Naive thymus-derived CD8-positive, alpha-beta T cell (primary cell): ENCODE measurements at places on chromosomes 1 and 21. TPM values are rescaled to one million over a fixed set of nuclear protein-coding genes. Genes with fewer than 3 reads are reported as not detected.
A peak's percentile ranks its signal among the peaks of the same experiment; 100 is the strongest.

- H3K4me3 ChIP-seq, result no peak overlapping the region
- DNase-seq, result no peak
- H3K36me3 ChIP-seq, result no peaks in the 10 kb centered on the region
- H3K27ac ChIP-seq, result no peak overlapping the region
- no peaks in the 10 kb centered on the region for H3K27me3 ChIP-seq
Observed at GRCh38 chr1:93633313-93633712, 48.3 kb downstream of the BCAR3 start.

DNA sequence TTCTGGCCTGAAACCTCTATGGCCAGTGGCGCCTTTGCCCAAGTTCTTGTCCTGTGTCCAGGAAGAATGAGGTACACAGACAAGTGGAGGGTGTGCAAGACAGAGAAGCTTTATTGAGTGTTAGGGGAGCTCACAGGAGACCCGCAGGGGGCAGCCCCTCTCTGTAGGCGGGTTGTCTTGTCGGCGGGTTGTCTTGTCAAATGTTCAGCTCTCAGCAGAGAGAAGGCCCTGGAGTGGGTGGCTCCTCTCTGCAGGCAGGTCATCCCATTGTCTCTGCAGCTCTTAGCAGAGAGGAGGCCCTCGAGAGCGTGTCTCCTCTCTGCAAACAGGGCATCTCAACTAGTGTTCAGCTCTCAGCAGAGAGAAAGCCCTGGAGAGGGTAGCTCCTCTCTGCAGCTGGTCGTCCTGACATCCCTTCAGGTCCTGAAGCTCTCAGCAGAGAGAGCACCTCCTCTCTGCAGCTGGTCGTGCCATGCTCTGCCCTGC is 11.0 kb downstream of the COL6A2 start:
- no peak overlapping the region for H3K4me3 ChIP-seq
- no peak overlapping the region for H3K27ac ChIP-seq
- DNase-seq, result no peak
- H3K36me3 ChIP-seq, result peaks cover 10% of the 10 kb centered on the region
- no peaks in the 10 kb centered on the region for H3K27me3 ChIP-seq

- H3K27ac ChIP-seq, result peak overlapping the region; percentile 47
- DNase-seq, result no peak
- no peak overlapping the region for H3K4me3 ChIP-seq
- H3K36me3 ChIP-seq, result peaks cover 6% of the 10 kb centered on the region
- H3K27me3 ChIP-seq, result no peaks in the 10 kb centered on the region
Observed at GRCh38 chr1:8860738-8861516, 17.6 kb downstream of the ENO1 start.

DNA sequence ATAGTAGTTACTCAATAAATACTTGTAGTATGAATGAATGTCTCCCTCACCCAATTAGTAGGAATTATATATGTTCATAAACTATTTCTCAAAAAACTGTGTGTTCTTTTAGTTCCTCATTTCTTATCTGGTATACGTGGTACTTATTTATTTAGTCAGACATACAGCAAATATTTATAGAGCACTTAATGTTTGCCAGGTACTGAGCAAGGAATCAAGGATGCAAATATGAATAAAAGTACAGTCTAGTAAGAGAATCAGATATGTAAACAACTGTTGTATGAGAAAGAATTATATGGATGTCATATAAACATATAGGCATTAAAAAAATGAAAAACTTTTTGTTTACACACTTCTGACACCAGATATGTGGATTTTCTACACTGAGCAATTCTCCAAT is 58.5 kb downstream of the ATF6 start:
- H3K27ac ChIP-seq, result no peak overlapping the region
- H3K4me3 ChIP-seq, result no peak overlapping the region
- DNase-seq, result no peak
- H3K4me1 ChIP-seq, result no peaks in the 10 kb centered on the region

- H3K27me3 ChIP-seq, result peaks cover 5% of the 10 kb centered on the region
- H3K36me3 ChIP-seq, result no peaks in the 10 kb centered on the region
- H3K4me3 ChIP-seq, result no peak overlapping the region
- DNase-seq, result no peak
- H3K27ac ChIP-seq, result no peak overlapping the region
Observed at GRCh38 chr1:29807689-29808088, 571.4 kb downstream of the PTPRU start.

DNA sequence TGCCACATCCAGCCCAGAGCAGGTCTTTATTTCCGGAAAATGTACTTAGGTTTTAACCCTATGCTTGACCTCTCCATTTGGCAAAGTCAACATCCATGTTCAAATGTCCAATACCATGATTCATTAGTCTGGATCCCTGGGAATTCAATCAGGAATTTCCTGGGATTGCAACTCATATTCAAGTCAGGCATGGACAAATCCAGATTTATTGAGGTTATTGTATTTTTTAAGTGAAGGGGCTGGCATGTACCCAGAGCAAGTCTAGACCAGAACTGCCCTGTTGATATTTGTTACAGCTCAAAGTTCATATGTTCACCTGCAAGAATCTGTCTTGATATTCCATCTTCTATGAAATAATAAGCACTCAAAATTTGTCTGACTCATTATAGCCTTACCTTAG is 521.1 kb downstream of the ADGRL2 start:
- no peaks in the 10 kb centered on the region for H3K4me1 ChIP-seq
- no peaks in the 10 kb centered on the region for H3K36me3 ChIP-seq
- no peak overlapping the region for H3K4me3 ChIP-seq
- H3K27me3 ChIP-seq, result no peaks in the 10 kb centered on the region

DNA sequence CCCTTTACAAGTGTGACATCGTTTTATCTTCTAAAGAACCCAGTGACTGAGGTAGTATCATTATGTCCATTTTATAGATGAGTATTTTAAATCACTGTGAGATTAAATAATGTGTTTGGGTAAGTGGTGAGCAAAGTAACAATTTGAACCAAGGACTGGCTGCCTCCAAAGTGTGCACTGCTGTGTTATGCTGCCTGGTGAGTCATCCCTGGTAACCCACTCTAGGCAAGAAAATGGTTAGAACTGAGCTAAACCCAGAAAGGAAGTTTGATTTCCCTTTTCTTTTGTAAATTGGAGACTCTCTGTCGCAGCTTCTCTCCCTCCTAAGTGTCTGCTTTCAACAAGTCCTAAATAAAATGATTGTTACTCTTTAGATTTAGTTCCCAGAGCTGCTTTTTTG is 342.8 kb upstream of the KAZN start:
- H3K4me1 ChIP-seq, result no peaks in the 10 kb centered on the region
- no peak overlapping the region for H3K27ac ChIP-seq
- no peak for DNase-seq
- no peaks in the 10 kb centered on the region for H3K36me3 ChIP-seq
- no peaks in the 10 kb centered on the region for H3K27me3 ChIP-seq

- H3K27me3 ChIP-seq, result no peaks in the 10 kb centered on the region
- no peak overlapping the region for H3K4me3 ChIP-seq
- peaks cover 4% of the 10 kb centered on the region for H3K36me3 ChIP-seq
- H3K27ac ChIP-seq, result no peak overlapping the region
- no peak for DNase-seq
Observed at GRCh38 chr1:226302731-226303130, 6.2 kb downstream of the LIN9 start.

GRCh38 chr1:181416268-181416860 is 67.0 kb upstream of the CACNA1E start:
- no peak overlapping the region for H3K4me3 ChIP-seq
- peaks cover 2% of the 10 kb centered on the region for H3K4me1 ChIP-seq
- no peak overlapping the region for H3K27ac ChIP-seq
- H3K27me3 ChIP-seq, result no peaks in the 10 kb centered on the region
- no peak for DNase-seq
- H3K36me3 ChIP-seq, result no peaks in the 10 kb centered on the region

- no peak overlapping the region for H3K27ac ChIP-seq
- no peaks in the 10 kb centered on the region for H3K36me3 ChIP-seq
- H3K4me1 ChIP-seq, result no peaks in the 10 kb centered on the region
- no peaks in the 10 kb centered on the region for H3K27me3 ChIP-seq
Observed at GRCh38 chr1:73637264-73637663, 560.7 kb downstream of the LRRIQ3 start.

DNA sequence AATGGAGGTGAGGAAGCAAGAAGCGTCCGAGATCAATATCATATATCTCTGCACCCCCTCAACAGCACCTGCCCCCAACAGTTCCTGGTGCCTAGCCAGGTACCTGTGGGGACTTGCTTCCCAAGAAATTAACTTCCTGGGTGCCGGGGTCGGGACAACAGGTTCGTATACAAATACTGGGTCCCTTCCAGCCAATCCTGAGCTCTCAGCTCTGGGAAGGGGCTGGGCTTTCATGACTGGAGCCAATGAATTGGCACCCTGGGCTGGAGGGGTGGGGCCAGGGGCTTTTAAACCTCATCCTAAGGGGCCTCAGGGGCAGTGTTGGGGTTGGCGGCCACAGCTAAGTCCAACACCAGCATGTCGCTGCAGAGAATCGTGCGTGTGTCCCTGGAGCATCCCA is at the start of gene PADI3:
TSS of gene PADI3 (plus strand) at position 318 of the 400 bp plus-strand sequence. CDS start at position 358, 40 bp downstream.
- H3K36me3 ChIP-seq, result no peaks in the 10 kb centered on the region
- H3K27me3 ChIP-seq, result peaks cover 2% of the 10 kb centered on the region
- DNase-seq, result no peak
- H3K27ac ChIP-seq, result no peak within 1 kb of the TSS

DNA sequence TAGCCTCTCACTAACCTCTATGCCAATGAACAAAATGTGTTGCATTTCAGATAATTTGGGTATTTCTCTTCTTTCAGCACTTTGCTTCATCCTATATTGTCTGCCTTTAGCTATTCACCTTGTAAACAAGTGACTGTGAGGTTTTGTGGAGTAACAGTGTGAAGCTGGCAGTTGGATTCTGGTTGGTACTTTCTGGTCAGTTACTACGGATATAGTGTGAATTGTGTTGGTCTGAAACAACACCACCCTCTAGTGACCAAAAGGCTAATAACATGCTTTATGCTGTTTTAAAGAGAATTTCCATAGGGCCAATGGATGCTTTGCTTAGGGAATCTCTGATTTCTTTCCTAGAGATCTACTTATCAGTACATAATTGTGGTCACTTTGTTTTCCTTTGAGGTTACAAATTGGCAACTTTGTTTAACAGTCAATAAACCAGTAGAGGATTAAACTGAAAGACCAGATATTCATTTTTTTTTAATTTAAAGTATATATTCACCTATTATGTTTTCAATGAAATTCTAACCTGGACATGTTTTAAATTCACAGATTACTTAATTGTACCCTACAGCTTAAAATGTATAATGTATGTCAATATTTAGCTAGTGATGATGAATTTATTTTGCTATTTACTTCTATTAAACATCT is 2.5 kb upstream of the PTGER3 start:
- no peak overlapping the region for H3K27ac ChIP-seq
- H3K4me3 ChIP-seq, result no peak overlapping the region
- H3K27me3 ChIP-seq, result peaks cover 28% of the 10 kb centered on the region
- H3K4me1 ChIP-seq, result peaks cover 22% of the 10 kb centered on the region
- no peaks in the 10 kb centered on the region for H3K36me3 ChIP-seq

DNA sequence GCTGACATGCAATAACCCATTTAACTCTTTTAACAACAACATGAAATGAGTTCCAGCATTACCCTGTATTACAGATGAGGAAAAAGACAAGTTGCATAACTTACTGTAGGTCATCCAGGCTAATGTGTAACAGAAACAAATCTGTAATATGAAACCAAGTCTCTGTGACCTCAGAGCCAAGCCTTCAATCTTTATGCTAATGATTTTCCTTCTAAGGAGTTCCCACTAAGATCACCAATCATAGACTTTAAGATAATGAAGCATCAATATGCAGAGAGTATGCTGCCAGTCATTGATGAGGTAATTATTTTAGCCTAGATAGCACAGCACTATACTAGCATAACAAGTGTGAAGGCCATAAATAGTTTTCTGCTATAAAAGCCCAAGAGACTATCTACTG is 35.6 kb upstream of the RNPC3 start:
- H3K27me3 ChIP-seq, result peaks cover 10% of the 10 kb centered on the region
- H3K4me1 ChIP-seq, result no peaks in the 10 kb centered on the region
- no peak overlapping the region for H3K4me3 ChIP-seq
- DNase-seq, result no peak
- peaks cover 2% of the 10 kb centered on the region for H3K36me3 ChIP-seq
- no peak overlapping the region for H3K27ac ChIP-seq

- no peak for DNase-seq
- no peaks in the 10 kb centered on the region for H3K27me3 ChIP-seq
- H3K4me1 ChIP-seq, result no peaks in the 10 kb centered on the region
- no peak overlapping the region for H3K4me3 ChIP-seq
- no peaks in the 10 kb centered on the region for H3K36me3 ChIP-seq
Observed at GRCh38 chr1:56414728-56415224, 164.6 kb downstream of the PLPP3 start.

DNA sequence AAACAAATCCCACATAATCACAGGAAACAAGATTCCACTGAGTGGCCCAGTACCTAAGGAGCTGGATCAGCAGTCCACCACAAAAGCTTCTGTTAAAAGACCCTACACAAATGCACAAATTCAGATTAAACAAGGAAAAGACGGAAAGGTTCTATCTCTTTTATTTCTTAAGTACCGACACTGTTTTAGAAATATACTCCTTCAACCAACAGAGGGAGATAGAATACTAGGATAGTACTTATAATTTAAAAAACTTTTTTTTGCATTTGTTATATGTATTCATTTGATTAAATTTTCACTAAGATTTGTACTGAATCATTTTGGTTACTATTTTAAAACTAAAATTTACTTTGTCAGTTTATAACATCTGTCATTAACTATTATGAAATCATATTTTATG is 12.5 kb downstream of the CDC7 start:
- no peaks in the 10 kb centered on the region for H3K27me3 ChIP-seq
- peaks cover 5% of the 10 kb centered on the region for H3K4me1 ChIP-seq
- H3K27ac ChIP-seq, result no peak overlapping the region
- no peak overlapping the region for H3K4me3 ChIP-seq
- H3K36me3 ChIP-seq, result peaks cover 39% of the 10 kb centered on the region
- DNase-seq, result no peak

DNA sequence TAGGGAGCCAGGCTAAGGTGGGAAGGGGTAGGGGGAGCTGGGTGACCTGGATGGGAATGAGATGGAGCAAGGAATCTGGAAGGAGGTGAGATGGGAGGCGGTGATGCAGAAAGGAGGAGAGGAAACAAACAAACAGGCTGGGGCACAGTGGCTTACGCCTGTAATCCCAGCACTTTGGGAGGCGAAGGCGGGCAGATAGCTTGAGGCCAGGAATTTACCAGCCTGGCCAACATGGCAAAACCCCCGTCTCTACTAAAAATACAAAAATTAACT is 10.8 kb downstream of the CRABP2 start:
- H3K4me3 ChIP-seq, result no peak overlapping the region
- H3K4me1 ChIP-seq, result peaks cover 20% of the 10 kb centered on the region
- H3K27ac ChIP-seq, result no peak overlapping the region
- H3K36me3 ChIP-seq, result peaks cover 1% of the 10 kb centered on the region
- DNase-seq, result no peak
- peaks cover 45% of the 10 kb centered on the region for H3K27me3 ChIP-seq

GRCh38 chr1:208083715-208084085 is 160.5 kb downstream of the PLXNA2 start:
- no peak overlapping the region for H3K27ac ChIP-seq
- no peaks in the 10 kb centered on the region for H3K27me3 ChIP-seq
- no peak overlapping the region for H3K4me3 ChIP-seq
- peaks cover 20% of the 10 kb centered on the region for H3K4me1 ChIP-seq
- no peak for DNase-seq
- no peaks in the 10 kb centered on the region for H3K36me3 ChIP-seq

DFFB gene
- 20.6 TPM for total RNA-seq

NR5A2 gene
- total RNA-seq, result not detected
